HTR-8/SVneo (cell line): ENCODE measurements at places on chromosomes 2 and 18.

DNA sequence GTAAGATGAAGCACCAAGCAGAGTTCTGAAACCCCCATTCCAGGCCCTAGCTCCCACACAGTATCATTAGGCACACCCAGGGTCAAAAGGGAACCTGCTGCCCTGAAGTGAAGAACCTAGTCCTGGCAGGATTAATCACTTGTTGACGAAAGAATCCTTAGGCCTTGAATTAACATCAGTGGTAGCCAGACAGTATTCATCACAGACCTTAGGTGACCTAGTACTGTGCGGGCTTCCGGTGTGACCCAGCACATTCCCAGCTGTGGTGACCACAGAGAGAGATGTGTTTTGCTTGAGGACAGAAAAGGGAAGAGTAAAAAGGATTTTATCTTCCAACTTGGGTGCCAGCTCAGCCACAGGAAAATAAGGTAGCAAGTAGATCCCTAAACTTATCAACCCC, 1071.4 kb upstream of the FAM98A start:
- DNase-seq, result no peak

DNA sequence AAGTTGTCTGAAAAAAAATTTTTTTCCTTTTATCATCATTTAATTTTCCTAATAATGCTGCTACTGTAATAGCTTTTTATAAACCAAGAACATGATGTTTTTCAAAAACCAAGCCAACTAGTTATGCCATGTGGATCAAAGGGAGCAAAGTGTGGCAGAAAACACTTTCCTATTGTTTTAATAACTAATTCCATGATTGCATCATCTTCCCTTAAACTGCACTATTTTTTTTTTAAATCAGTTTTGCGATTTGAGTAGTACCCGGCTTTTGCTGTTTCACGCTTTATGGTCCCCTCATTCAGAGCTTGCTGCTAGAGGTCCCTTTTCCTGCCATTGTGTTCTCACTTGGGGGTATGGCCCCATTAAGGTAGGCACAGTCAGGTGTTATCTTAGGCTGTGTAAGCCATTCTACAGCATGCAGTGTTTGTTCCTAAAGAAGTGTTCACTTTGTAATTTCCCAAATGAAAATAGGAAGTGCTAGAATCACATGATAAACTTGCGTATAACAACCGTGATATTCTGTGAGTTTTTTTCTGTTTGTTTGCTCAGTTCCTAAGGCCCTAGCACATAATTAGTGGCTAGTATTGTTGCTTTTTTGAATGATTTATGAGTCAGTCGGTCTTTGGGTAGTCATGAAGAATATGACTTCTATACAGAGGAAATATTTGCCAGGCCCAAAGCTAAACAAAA, 225.8 kb downstream of the PTGR3 start:
- no peak for DNase-seq

DNA sequence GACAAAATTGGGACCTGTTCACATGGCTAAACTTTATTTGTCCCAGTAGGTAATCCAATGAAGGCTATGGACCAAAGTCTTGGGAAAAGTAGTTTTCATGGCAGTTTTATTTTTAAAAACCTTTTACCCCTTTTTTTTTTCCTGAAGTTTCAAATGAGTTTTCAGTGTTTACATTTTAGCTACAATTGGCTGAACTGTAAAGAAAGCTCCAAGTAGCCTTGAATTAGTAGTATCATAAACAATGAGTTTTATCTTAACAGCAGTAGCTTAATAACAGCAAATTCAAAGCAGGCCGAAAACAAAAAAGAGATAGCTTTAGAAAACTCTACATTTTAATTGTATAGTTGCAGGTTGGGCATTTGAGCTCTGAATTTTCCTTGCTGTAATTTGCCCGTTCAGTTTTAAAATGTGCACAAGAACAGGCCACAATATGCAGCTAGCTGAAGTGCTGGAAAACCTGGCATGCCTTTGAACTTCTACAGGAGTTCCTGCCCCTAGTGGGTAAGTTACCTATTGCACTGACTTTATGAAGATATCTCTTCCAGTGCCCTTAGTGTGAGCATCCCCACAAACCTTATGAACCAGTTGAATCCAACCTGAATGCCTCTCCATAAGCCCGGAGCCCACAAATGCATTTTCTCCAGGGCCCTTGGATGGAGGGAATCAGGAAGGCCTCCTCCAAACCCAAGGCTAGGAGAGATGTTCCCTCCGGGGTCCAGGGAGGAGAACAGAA, 106.7 kb downstream of the XRCC5 start:
- no peak for DNase-seq

- DNase-seq, result no peak
These were observed 168.8 kb downstream of the SMAD7 start for GRCh38 chr18:48781988-48782363.

DNA sequence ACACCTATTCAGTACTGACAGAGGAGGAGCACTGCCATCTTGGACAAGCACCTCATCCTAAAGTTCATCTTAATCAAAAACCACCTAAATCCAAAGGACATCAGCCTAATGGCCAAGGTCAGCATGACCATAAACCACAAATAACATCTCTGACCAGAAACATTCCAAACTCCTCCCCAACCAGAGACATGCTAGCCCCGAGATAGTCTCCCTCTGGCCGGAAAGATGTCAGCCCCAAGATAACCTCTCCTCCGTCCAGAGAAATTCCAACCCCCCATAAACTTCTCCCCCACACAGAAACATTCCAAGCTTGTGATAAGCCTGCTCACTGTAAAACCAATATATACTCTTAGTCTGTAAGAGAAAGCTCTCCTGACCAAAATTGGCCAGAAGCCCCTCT, 260.6 kb downstream of the CLIP4 start:
- DNase-seq, result no peak

- DNase-seq, result peak; percentile 71
These were observed at the start of gene CHST10 for GRCh38 chr2:100416935-100417710. CHST10 (minus strand) TSS chr2:100417668; CDS start chr2:100406675, 10,993 bp downstream.

- DNase-seq, result no peak
These were observed 5.1 kb downstream of the CXCR1 start for GRCh38 chr2:218161644-218162043.

DNA sequence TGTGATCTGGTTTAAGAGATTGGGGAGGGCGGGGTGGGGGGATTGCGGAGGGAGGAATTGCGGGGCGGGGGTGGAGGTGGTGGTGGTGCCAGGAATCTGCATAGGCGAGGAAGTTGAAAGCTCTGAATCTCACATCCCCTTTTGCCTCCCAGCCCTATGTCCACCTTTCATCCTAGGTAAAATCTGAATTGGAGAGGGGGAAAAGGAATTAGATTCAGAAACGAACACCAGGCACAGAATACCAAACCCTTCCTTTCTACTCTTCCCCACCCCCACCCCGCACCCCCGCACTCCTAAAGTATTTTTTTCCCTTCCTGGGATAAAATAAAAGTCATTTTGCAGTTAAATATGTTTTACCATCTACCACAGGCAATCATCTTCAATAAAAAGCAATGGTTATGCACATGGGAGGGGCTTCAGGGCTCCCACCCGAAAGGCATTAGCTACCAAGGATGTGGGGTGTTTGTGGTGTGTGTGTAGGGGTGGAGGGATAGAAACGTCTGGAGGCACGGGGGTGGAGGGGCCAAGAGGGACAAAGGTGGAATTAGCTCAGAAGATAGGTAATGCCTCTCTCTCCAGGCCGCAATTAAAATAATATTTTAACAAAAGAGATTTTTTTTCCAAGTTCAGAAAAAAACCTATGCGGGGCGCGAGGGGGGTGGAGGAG, 1.8 kb downstream of the IGFBP5 start:
- no peak for DNase-seq

- no peak for DNase-seq
These were observed 114.5 kb downstream of the AGAP1 start for GRCh38 chr2:235608200-235608887.

DNA sequence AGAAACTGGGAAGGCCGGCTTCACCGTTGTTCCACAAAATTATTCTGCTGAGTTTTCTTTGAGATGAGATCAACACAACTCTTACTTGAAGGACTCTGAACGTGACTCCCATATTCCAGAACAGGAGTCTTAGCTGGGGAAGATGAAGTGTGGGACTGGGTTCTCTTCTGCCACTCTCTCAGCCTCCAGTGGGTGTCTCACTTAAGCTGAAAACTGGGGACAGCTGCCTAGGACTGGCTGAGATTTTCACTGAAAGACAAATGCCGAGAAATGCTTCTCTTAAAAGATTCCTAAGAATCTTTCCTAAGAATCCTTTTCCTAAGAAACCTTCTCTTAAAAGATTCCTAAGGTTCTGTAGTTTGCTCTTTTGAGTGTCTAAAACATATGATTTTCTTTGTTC, 156.6 kb upstream of the LHCGR start:
- DNase-seq, result no peak

- DNase-seq, result no peak
These were observed 81.3 kb upstream of the KYNU start for GRCh38 chr2:142796161-142796560.

DNA sequence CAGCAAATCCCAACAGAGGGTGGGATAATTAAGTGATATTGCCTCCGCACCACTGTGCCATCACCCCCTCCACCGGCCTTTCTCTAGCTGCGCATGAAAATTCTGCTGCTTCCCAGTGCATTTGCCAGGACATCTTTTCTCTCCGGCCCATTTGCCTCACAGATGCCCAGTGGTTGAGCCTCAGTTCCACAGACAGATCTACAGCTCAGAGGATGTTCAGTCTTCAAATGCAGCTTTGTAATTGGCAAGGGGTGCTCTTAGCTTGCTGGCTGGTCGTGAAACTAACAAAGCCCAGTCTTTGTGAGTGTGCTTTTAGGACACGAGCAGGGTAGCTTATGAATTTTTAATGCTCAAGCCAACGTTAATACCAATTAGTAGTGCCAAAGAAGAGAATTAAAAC, 253.3 kb upstream of the REV1 start:
- no peak for DNase-seq

GRCh38 chr18:25896178-25896780, 194.1 kb downstream of the SS18 start:
- peak; percentile 30 for DNase-seq

GRCh38 chr2:128834207-128834879, 515.7 kb upstream of the HS6ST1 start:
- DNase-seq, result no peak

GRCh38 chr2:191514613-191515012, 163.3 kb upstream of the NABP1 start:
- no peak for DNase-seq

DNA sequence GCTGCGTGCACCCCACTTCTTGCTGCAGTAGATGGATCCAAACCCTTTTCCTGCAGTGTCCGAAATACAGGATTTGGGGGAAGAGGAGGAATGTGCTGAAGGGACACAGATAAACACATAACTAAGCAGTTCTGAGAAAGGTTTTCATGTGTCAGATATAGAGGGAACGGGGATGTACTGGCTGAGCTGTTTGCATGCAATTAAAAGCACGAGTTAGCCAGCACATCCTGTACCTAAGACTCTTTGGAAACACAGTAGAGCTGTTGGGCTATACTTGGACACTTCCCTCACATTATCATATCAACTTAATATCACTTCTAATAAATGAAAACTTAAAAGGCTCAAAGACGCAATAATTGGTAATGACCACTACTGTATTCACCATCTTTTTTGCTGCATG, 377.4 kb downstream of the XIRP2 start:
- no peak for DNase-seq

DNA sequence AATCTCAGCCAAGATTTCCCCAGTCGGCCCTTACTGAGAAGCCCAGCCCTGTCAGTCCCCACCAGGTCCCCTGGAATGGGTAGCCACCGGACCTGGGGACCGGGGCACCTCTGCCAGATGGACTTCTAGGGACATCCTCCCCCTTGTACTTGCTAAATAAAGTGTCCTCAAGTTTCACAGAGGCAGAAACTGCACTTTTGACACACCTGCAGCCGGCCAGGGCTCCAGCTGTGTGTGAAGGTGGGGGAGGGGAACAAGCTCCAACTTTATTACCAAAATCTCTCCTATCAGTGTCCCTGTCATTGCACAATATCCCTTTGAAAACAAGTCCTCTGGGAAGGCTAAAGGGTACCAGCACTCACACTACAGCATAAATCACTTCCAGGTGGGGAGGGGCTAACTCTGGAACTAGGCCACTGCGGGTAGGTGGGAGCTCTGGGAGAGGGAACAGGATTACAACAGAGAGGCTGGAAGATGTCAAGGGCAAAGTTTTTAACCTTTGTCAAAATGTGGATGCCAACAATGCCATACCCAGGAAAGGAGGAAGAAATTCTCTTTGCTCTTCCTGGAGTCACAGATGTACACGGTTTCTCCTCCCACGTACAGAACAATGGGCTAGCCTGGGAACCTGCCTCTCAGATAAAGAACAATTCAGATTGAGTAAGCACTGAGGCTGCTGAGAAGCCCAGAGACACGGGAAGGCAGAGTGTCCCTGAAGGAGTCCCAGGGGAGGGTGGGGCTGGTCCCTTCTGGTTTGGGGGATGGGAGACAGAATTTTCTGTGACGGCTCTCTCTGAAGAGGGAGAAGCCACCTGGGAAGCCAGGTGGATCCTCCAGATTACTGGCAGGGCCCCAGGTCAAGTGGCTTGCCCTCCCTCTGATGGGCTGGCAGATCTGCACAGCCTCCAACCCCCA, 11.0 kb downstream of the SDC1 start:
- no peak for DNase-seq

DNA sequence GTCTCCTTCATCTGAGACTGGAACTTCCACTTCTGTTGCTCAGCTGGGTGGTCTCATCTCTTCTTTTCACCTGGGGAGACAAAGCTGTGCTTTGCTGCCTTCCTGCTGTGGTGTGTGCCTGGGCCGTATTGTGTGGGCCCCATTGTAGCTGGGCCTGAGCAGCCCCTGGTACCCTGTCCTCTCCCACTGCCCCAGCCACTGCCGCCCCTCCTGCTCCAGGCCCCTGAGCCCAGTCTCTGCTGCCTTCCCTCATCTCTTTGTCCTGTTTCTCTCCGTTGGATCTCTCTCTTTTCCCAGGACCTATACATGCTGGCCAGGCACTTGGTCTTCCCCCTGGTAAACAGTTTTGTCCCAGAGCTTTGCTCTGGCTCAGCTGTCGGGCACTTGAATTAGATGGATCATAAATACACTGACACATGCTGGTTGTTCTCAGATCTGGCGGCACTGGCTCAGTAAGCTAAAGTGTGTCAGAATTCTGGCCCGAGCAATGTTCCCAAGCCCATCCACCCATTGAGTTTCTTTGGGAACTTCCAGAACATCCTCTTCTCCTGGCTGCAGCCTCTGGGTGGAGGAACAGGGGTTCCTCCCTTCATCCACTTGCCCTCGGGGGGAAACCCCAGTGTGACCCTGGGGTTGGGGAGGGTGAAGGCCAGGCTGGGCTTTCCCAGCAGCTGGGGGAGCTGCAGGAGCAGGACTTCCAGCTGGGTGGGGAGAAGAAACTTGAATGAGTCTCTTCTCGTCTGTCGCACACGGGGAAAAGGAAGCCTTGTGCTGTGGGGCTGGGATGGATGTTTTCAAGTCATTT, 99.0 kb downstream of the DGKD start:
- no peak for DNase-seq

DNA sequence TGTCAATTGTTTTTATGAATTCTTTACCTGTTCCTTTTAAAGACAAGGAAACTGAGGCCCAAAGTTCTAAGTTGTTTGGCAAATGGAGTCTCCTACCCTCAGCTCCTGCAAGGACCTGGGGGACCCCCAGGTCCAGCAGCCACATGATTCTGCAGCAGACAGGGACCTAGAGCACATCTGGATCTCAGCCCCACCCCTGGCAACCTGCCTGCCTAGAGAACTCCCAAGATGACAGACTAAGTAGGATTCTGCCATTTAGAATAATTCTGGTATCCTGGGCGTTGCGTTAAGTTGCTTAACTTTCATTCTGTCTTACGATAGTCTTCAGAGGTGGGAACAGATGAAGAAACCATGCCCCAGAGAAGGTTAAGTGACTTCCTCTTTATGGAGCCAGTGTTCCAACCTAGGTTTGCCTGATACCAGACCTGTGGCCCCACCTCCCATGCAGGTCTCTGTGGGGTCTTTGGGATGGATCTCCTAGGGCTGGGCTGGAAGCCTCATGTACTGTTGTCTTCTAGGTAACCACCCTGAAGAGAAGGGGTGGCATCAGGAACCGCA, 5.6 kb upstream of the CENPA start:
- DNase-seq, result no peak

- no peak for DNase-seq
These were observed 2.4 kb upstream of the SOX11 start for GRCh38 chr2:5689750-5690149.
